ENCODE measurements at places on chromosomes 3 and 15. TPM values are rescaled to one million over a fixed set of nuclear protein-coding genes. Genes with fewer than 3 reads are reported as not detected.

DNA sequence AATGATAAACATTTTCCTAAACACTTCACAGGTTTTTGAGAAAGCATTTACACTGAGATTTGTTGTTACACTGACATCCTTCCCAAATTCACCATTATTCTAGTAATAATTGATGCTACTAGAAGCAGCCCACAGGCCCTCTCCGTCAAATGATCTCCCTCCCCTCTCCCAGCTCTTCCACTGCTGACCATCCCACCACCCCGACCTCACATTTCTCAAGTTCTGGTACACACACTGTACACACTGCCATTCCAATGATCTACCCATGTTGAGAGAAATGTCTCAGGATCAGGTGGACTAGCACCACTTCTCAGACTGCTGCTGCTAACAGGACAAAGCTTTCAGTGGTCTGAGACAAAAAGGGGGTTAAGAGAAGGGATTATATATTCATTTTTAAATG, 3.5 kb downstream of the TBC1D5 start:
- no peak overlapping the region for H3K4me3 ChIP-seq
- H3K4me1 ChIP-seq = peaks cover 9% of the 10 kb centered on the region
- DNase-seq = no peak
- H3K36me3 ChIP-seq = peaks cover 28% of the 10 kb centered on the region
- H3K27me3 ChIP-seq = no peaks in the 10 kb centered on the region

DNA sequence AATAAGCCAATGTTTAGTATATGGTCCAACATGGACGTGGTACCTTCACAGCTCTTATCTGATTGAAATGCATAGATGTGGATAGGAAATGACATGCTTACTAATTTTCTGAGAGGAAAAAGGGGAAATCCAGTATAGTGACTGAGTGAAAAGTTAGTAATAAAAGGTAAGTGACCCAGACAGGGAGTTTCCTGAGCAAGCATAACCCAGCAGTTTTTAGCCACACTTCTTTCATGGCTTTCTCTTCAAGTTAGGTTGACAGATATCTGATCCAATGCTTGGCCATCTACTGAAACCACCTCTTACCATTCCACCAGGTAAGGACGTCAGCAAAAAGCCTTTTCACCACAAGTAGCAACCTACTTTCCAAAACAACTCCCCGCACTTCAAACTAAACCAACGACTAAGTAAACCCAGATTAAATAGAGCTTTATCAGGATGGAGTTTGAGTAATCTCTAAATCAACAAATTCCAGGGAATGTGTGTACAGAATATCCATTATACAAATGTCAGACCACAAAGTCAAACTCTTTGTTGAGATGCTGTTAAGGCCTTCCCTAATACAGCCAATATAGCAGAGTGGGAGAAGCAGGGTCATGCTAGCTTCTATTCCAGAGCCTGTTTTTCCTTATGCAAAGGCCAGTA, 329.7 kb downstream of the RORA start:
- H3K36me3 ChIP-seq = no peaks in the 10 kb centered on the region
- H3K4me3 ChIP-seq = no peak overlapping the region
- H3K27ac ChIP-seq = no peak overlapping the region
- no peaks in the 10 kb centered on the region for H3K4me1 ChIP-seq
- peaks cover 58% of the 10 kb centered on the region for H3K27me3 ChIP-seq

DNA sequence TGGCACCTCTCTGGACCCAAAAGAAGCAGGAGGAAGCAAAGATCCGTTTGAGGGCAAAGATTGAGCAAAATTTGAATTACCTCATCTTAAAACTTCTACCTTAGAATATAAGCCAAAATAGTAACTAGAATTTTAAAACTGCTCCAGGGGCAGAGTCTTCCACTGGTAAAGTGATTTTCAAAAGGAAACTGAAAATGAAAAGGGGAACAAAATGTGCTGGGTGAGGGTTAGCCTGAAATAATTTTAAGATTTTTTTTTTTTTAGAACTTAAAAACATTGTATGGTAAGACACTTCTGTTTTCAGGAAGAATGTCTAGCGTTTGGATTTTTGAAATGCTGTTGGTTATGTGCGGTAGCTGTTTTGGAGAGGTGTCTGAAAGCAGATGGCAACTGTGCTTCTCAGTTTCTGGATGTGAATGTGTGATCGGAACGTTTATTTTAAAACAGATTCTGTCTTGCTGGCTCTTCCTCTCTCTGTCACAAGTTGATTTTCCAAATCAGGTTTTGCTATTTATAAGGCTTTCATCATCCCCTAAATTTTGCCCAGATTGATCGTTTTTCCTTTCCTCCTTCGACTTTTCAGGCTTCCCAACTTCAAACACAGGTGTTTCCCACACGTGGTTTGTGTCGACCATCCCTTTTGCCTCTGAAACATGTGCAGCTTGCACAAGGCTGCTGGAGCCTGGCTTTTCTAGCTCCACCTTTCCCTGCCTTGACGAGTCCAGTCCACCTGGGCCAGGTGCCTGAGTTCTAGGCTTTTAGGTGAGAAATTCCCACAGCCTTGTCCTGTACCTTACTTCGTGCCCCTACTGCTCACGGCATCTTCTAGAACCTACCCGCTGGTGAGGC, 3.3 kb downstream of the LRRK1 start:
- DNase-seq = no peak
- peak overlapping the region; percentile 36 for H3K27ac ChIP-seq
- no peak overlapping the region for H3K4me3 ChIP-seq
- peaks cover 64% of the 10 kb centered on the region for H3K36me3 ChIP-seq
- no peaks in the 10 kb centered on the region for H3K27me3 ChIP-seq

- no peak overlapping the region for H3K4me3 ChIP-seq
- no peak overlapping the region for H3K27ac ChIP-seq
- peaks cover 7% of the 10 kb centered on the region for H3K4me1 ChIP-seq
- DNase-seq = no peak
- H3K36me3 ChIP-seq = peaks cover 12% of the 10 kb centered on the region
Observed at GRCh38 chr3:138331143-138331894, 1.7 kb upstream of the NME9 start.

Gene GP5
- 0.21 TPM for total RNA-seq

GRCh38 chr15:36666228-36666905, 86.9 kb downstream of the CDIN1 start:
- DNase-seq = no peak
- no peaks in the 10 kb centered on the region for H3K36me3 ChIP-seq
- no peak overlapping the region for H3K4me3 ChIP-seq
- H3K4me1 ChIP-seq = no peaks in the 10 kb centered on the region
- H3K27ac ChIP-seq = no peak overlapping the region
- no peaks in the 10 kb centered on the region for H3K27me3 ChIP-seq

Gene KBTBD13
- not detected for total RNA-seq

GRCh38 chr3:67006460-67006859, 8.4 kb downstream of the KBTBD8 start:
- no peak overlapping the region for H3K4me3 ChIP-seq
- no peaks in the 10 kb centered on the region for H3K27me3 ChIP-seq
- no peaks in the 10 kb centered on the region for H3K36me3 ChIP-seq

- H3K4me1 ChIP-seq = peaks cover 37% of the 10 kb centered on the region
- H3K36me3 ChIP-seq = no peaks in the 10 kb centered on the region
- DNase-seq = no peak
Observed at GRCh38 chr15:56064152-56064551, 70.7 kb upstream of the NEDD4 start.

GRCh38 chr3:108569336-108569735, 19.9 kb downstream of the CIP2A start:
- no peak overlapping the region for H3K4me3 ChIP-seq
- peaks cover 13% of the 10 kb centered on the region for H3K36me3 ChIP-seq
- no peak overlapping the region for H3K27ac ChIP-seq
- DNase-seq = no peak
- no peaks in the 10 kb centered on the region for H3K4me1 ChIP-seq

DNA sequence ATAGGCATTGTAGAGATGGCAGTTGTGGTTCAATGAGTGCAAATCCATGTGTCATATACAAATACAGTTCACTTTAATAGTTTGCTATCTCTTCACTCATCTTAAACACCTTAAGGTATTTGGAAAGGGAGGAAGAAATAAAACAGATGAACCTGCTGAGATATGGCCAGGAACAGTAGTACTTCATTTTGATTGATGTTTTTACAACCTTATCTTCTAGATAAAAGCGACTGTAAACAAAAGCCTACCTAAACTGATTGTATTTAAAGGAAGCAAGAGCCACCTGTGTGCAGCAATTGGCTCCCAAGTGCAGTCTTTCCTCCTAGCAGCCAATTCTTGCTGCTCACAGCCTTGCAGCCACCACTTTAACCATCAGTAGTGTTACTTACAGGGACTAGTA, 217.7 kb downstream of the CDIN1 start:
- H3K4me3 ChIP-seq = no peak overlapping the region
- H3K36me3 ChIP-seq = no peaks in the 10 kb centered on the region
- H3K27ac ChIP-seq = no peak overlapping the region

Gene ARGFX
- total RNA-seq = not detected

Gene MINAR1
- total RNA-seq = 2.2 TPM

Gene ECE2
- not detected for total RNA-seq

GRCh38 chr15:31457161-31457560, 130.5 kb downstream of the KLF13 start:
- no peaks in the 10 kb centered on the region for H3K36me3 ChIP-seq
- DNase-seq = no peak
- no peaks in the 10 kb centered on the region for H3K4me1 ChIP-seq

Gene DUOXA1
- not detected for total RNA-seq

Data from Calu3 (cell line).